Aorta (tissue), 5 donors: ENCODE measurements at places on chromosomes 11 and 22. TPM values are rescaled to one million over a fixed set of nuclear protein-coding genes. Genes with fewer than 3 reads are reported as not detected.
A peak's percentile ranks its signal among the peaks of the same experiment; 100 is the strongest.

GRCh38 chr11:126403658-126404057, 48.2 kb downstream of the ST3GAL4 start:
- peak; percentile 43 for DNase-seq

DNA sequence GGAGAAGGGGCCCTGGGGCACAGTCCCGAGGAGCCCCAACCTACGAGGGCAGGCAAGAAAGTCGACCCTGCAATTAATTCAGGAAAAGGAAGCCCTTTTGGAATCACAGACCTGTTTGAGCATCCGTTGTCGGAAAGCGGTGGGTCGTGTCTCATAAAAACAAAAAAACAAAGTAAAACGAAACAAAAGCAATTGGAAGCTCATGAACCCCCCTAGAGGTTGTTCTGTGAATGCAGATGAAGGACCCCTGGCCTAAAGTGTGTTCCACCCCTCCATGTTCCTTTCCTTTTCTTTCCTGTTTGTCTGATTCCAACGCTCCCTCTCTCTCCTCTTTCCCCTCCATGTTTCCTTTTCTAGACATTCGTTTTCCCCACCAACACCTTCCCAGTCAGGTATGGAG, 203.7 kb downstream of the GRIK4 start:
- no peak for DNase-seq

GRCh38 chr11:75474878-75475766, 42.1 kb upstream of the KLHL35 start:
- no peak for DNase-seq

Gene PHETA2
- 14.4 TPM for total RNA-seq

Gene MS4A6A
- 214 TPM for total RNA-seq

GRCh38 chr22:46116491-46116958, 33.8 kb upstream of the PPARA start:
- peak; percentile 99 for DNase-seq

- peak; percentile 84 for DNase-seq
Observed at GRCh38 chr11:47186076-47186699, at the start of gene PACSIN3. PACSIN3 (minus strand) TSS chr11:47186434; CDS start chr11:47182727, 3,707 bp downstream.

Gene SLC15A3
- 47.8 TPM for total RNA-seq

GRCh38 chr11:124867700-124868099, 2.5 kb downstream of the ROBO3 start:
- DNase-seq = no peak

- DNase-seq = no peak
Observed at GRCh38 chr11:63770763-63771162, 2.2 kb upstream of the ZFTA start.

DNA sequence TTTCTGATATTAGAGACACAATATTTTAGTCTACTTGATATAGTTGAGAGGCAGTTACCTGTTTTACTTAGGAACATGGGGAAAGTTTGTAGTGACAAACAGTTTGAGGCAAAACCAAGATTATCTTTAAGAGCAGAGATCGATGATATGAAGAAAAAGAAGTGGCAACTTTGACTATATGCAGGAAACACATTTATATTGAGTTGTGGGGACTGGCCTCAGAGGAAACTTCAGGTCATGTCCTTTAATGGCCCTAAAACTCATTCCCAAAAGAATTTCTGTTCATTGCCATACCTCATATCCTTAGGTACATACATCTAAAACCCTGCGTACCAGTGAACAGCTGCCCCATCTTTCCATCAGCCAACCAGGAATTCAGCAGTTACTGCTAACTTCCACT, 4.5 kb downstream of the HBG1 start:
- DNase-seq = no peak

- no peak for DNase-seq
Observed at GRCh38 chr22:16957781-16958180, 50.2 kb downstream of the GAB4 start.

DNA sequence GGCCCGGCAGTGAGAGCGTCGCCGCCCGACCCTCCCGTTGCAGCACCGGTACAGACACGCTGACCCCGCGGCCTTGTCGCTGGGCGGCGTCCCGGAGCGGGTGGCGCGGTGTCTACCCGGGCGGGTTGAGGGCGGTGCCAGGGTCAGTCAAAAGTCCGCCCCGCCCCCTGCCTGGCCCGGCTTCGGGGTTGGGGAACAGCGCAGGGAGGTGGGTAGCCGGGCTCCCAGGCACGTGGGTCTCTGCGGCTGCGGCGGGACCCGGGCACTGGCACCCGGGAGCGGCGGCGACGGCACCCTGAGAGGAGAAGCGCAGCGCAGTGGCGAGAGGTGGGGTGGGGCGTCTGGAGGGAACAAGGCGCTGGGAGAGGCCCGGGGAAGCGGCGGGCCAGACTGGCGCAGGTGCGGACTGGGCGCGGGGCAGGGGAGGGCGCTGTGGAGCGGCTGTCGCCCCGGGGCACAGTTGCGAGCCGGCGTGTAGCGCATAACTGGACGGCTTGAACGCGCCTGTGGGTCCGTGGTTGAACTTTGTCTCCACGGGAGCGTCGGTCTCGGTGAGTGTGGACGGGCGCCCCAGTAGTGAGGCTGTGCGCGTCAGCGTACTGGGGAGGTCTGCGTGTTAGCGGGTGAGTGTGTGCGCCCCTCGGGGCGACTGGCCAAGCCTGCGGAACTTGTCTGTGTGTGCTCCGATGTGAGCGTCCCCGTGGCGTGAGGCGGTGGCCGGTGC, at the start of gene P2RY2:
Gene P2RY2 (plus strand): TSS at position 176 of the 724 bp plus-strand sequence. CDS start 15,879 bp downstream, outside the sequence.
- peak; percentile 92 for DNase-seq

Gene RGL4
- 1.4 TPM for total RNA-seq

DNA sequence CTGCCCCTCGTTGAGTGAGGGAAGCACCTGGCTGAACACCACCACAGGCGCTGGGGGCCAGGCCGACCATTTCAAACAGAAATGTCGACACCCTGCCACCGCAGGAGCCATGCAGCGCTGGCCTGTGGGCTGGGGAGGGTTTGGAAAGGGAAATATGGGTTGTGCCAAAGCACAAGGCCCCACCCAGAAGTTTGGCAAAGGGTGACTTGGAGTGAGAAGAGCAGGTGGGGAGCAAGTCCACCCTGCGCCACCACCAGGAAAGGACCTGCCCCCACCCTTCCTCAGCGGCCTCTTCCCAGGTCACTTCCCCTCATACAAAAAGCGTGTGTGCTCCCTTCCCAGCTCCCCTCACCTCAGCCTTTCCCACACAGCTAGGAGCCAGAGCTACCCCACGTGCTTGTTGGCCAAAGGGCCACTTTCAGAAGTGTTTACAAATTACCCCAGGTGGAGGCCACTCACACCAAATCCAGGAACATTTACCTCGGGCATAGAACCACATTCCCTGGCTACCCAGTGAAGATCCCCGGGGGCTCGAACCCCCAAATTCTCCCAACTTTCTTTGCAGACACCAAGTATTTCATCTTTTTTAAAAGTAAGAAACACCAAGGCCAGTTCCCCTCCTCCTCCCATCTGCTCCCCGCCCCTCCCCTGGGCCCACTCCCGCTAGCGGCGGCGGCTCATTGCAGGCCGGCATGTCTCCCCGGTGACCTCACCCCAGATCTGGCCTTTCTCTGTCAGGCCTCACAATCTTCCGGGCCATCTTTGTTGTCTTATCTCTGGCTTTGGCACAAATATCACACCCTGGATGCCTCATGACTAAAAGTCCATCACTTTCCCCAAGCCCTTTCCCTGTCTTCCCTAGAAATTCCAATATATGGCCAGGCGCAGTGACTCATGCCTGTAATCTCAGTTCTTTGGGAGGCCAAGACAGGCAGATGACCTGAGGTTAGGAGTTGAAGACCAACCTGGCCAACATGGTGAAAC, 20.5 kb upstream of the SCGB1A1 start:
- peak; percentile 65 for DNase-seq

Gene HIPK3
- total RNA-seq = 213 TPM

DNA sequence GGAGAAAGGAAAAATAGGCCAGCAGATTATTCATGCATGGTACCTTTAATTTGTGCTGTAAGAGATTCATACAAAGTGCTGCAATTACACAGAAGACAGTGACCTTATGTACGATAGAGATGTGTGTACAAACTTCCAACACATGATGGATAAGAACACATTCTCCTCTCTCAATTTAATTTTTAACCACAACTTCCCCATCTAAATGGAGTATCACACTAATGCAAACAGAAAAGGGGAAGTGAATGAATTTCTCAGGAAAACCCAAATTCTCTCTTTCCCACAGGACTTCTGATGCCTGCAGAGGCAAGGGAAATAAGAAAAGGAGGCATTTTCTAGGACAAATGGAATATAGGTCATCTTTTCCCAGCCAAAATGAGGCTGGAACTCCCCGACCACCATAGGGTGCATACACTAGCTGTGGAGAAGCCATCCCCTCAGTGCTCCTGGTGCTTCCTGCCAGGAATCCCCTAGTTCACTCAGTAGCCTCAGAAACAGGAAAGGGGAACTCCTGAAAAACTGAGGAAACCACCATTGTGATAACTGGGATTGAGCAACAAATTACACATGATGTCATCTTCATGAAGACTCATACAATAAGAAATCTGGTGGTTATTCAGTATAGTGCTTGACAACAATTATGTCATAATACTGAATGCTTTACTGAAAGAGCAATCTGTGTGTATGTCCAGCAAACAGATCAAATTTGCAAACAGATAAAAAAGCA, 22.4 kb downstream of the MMP10 start:
- DNase-seq = no peak

Gene UBQLN3
- 0.99 TPM for total RNA-seq

Gene MALAT1
- 16,103 TPM for total RNA-seq

GRCh38 chr22:30247974-30248373, 1.4 kb upstream of the LIF start:
- no peak for DNase-seq

- DNase-seq = no peak
Observed at GRCh38 chr11:102517670-102518069, 12.9 kb downstream of the MMP7 start.

DNA sequence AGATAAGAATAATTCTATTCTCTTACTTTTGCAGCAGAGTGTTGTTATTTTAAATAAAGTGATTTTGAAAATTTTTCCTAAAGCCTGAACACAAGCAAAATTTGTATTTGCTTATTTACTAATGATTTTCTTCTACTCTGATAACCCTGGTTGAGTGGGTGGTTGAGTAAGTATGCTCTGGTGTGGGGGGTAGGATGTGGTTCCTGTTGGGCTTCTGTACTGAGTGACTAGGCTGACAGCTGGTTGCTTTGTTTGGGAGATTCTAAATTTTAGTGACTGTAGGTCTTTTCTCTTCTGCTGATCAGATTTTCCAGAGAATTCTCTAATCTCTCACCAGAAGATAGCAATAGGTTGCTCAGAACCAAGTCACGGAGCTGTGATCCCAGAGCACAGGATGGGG, 61.6 kb downstream of the METTL15 start:
- no peak for DNase-seq

Gene CSRP3
- not detected for total RNA-seq

GRCh38 chr22:17228725-17229126, 9.5 kb upstream of the ADA2 start:
- peak; percentile 48 for DNase-seq

DNA sequence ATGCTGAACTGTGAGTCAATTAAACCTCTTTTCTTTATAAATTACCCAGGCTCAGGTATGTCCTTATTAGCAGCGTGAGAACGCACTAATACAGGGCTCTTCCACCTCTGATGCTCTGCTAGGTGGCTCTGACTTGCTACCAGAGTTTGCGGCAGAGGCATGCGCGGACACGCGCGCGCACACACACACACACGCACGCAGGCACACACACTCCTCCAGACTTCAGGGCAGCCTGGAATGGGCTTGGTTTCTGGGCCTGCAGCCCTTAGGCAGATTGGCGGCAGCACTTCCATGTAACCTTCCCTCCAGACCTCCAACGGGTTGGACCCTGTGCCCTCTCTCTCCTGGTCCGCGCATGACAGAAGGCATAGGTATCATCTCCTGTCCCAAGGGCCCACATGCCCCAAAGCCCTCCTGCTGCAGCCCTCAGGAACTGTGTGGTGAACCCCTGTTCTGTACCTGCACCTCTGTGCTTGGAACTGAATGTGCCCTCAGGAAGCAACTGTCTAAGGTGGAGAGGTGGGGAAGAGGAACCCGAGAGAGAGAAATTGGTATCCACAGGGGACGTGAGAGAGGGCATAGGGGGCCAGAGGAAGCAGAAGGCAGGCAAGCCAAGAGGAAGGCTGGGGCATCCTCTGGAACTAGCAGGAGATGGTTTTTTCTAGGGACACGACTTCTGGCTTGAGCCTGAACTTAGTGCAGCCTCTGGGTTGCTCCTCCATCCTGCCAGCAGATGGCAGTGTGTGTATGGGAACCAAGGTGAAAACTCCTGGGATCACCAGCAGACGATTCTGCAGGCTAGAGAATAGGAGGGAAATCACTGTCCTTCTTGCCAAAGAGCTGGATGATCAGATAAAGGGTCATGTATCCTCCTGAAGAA, 23.4 kb upstream of the RIC3 start:
- DNase-seq = no peak

Gene INS
- total RNA-seq = 1.9 TPM

- no peak for DNase-seq
Observed at GRCh38 chr11:57571606-57572005, 4.1 kb upstream of the UBE2L6 start.

DNA sequence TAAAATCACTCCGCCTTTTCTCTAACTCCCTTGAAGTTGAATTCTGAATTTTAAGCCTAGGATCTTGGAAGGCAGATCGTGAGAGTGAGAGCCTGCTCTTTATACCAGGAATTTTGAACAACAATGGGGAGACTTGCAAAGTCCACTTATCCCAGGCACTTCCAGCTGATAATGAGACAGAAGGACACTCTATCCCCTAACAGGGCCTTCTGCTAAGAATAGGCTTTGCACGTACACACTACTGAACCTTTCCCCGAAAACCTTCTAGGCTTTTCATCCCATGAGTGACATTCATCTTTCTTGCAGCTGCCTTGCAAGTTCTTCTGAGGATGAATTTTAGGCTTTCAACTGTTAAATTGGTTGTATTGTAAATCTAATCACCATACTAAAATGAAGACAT, 44.0 kb upstream of the WT1 start:
- no peak for DNase-seq

DNA sequence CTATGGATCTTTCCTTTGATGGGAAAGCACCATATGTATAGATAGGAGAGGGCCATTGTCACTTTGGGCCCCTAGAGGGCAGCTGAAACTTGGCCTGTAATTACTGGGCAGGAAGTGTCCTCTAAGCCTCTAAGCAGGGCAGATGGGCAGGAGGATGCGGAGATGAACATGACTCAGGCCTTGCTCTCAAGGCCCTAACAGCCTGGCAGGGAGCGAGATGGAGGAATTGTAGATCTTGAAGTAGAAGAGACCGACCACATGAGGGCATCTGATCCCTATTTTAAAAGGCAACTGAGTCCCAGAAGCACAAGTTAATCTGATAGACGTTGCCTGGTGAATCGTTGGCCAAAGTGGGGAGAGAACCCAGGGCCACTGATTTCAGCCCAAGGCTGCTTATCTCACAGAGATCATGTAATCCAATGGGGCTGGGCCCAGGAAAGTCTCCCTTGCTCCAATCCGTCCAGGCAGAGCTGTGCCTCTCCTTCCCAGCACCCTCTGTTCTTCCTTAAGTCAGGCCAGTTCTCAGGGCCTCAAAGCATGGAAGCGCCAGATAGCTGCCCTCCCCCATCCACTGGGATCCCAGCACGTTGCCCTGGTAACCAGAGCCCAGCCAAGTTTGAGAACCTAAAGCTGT, 2.5 kb upstream of the SEPTIN3 start:
- DNase-seq = peak; percentile 61
